Kidney capillary endothelial cell (primary cell): ENCODE measurements at places on chromosomes 6 and 20.

GRCh38 chr6:28134015-28134414 lies 7.7 kb upstream of the ZKSCAN8 start:
- peak; percentile 39 for DNase-seq

- DNase-seq: no peak
These were observed 420.9 kb downstream of the PRKN start for GRCh38 chr6:162306616-162307015.

GRCh38 chr6:75424618-75425548 lies 68.7 kb downstream of the FILIP1 start:
- DNase-seq: peak; percentile 33

DNA sequence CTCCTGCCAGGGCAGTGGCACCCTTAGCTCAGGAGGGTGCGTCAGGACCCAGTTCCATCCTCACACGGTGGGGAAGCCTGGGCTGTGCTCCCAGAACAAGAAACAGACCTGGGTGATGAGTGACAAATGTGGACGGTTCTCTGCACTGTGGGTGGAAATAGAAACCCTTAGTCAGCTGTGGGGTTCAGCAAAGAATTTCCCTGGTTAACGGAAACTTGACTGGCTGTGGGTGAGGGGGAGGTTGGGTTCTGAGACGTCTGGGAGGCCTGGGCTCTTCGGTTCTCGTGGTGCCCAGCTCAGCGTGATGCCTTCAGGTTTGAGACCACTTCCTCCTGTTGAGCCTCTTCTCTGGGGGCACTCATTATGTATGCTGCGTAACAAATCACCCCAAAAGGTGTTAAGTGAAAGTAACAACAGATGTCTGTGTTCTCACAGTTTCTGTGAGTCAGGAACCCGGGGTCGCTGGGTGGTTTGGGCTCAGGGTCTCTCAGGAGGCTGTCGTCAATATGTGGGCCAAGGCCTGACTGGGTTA lies 53.1 kb upstream of the FAM83D start:
- DNase-seq: no peak

DNA sequence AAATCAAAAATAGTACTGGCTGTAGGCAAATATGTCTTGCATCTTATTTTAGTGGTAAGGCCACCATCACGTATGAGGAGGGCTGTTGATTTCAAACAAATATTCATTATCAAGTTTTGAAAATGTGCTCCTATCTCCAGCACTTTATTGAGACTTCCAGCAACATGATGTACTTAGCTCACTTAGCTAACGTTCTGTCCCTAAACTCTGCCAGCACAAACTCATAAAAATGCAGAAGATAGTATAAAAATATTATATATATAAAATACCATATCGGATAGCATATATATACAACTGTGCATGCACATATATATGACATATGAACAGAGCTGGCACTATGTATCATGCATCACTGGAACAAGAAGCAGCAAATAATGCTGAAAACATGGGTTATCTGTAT lies 762.3 kb downstream of the C6orf118 start:
- DNase-seq: no peak

DNA sequence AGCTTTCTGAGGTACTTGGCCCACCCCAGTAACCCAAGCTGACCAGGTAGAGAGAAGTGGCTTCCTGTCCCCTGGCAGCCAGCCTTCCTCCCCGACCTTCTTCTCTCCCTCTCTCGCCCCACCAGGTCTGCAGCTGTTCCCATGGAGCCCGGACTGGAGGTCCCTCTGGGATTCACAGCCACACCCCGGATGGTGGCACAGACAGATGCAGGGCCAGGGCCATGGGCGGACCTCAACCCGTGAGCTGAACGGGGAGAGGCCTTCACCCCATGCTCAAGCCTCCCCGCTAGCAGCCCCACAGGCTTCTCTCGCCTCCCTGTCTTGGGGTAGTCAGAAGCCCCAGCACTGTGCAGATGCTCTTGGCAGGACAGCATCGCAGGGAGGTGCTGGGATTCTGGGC lies 41.3 kb downstream of the CPXM1 start:
- no peak for DNase-seq

DNA sequence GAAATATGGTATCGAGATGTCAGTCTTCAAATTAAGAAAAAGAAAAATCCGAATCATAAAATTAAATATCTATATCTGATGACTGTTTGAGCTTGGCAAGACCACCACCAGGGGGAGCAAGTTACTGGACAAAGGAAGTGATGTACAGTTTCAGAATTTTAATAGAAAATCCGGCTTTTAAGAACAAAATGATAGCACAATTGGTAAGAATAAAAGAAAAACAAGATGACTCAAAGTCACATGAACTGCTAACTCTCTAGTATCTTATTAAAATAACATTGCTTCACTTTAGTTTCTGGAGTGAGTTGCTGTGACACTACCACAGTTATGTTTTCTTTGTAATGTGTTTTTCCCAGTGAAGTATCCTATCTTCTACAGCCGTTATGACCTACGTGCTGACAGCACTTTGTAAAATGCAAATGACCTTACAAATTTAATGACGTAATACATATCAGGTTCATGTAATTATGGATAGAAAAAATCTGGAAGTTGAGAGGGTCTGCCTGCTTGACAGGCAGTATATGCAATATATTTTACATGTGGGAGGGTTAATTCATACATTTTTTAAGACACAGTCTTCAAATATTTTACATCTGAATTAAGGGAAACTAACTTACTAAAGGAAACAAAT lies 405.3 kb upstream of the HS3ST5 start:
- DNase-seq: peak; percentile 29

GRCh38 chr6:40400738-40401137 lies 186.4 kb downstream of the LRFN2 start:
- no peak for DNase-seq

- no peak for DNase-seq
These were observed 45.4 kb downstream of the EZR start for GRCh38 chr6:158773581-158774449.

GRCh38 chr6:129969064-129969463 lies 49.3 kb upstream of the L3MBTL3 start:
- no peak for DNase-seq

- DNase-seq: no peak
These were observed 316.1 kb downstream of the UTRN start for GRCh38 chr6:144601221-144601620.

DNA sequence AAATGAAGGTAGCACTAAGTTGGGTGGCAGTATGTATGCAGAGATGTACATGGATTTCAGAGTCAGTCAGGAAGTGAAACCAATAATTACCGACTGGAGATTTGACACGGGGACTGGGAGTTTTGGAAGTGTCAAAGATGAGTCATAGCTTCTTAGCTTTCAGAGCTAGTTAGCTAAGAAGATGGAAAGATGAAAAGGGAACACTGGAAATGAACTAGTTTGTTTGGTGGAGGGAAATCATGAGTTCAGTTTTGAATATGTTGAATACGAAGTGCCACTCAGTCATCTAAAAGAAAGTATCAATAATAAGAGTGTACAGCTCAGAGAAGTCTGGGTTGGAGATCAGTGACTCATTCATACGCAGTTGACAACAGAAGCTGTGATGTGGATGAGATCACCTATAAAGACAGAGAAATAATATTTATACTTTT lies 7.5 kb downstream of the ESF1 start:
- no peak for DNase-seq

DNA sequence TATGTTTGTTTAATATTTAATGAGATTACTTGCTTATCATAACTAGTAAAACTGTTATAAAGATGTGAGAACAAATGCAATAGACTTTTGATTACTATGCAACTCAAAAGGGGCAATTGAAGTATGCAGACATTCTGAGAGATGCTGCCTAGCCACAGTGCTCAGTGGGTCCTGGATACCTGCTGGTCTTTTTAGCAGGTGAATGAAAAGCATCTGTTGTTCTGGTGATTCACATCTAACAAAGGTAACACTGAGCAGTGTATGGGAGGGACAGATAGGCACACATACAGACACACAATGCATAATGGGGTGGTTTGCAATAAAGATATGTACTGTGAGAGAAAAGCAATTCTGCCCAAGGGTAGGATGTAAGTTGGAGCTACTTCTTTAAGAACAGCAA lies 46.9 kb downstream of the OGFRL1 start:
- DNase-seq: no peak

- DNase-seq: no peak
These were observed 161.3 kb downstream of the MEI4 start for GRCh38 chr6:77814119-77814518.

DNA sequence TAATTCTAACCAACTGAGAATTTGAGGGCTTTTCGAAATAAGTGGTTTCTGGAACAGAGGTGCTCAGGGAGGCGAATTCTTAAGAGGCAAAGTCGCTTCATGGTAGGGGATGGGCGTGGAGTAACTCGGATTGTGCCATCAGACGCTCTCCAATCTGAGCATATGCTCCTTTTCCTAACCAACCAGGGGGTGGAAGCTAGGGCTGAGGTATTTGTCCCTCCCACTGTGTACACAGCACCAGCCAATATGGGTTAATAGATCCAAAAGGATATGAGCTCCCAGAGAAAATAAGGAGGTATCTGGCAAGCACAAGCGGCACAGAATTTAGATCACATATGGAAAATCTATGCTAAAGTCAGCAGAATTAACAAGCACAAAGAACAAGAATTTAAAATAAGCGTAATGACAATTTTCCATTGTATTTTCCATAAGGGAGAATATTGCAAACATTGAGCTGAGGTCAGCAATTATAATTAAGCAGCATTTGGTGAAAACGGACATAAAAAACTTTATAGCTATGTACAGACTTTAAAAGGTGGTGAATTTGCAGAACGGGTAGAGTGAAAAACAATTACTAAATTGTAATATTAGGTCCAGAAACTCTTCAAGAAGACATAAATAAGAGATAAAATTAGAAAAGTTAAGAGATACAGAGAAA lies 55.0 kb upstream of the PHACTR1 start:
- no peak for DNase-seq

DNA sequence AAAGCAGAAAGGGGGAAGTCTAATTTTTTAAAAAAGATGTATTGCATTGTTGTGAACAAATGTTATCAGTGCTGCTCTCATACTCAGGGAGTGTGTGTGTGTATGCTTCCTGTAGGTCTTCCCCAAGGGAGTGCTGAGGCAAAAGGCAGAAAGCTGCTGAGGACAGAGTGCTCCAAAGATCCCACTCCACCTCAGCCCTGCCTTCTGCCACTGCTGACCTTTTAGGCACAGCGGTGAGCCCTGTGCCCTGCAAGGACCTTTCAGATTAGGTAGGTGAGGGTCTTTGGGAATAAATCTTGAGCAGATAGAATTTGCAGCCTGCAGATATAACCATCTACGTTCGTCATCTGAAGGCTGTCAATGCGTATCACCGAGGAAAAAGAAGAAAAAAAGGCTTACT lies 756.4 kb upstream of the MMS22L start:
- DNase-seq: no peak

- DNase-seq: no peak
These were observed 73.6 kb downstream of the MDGA1 start for GRCh38 chr6:37624121-37624520.

DNA sequence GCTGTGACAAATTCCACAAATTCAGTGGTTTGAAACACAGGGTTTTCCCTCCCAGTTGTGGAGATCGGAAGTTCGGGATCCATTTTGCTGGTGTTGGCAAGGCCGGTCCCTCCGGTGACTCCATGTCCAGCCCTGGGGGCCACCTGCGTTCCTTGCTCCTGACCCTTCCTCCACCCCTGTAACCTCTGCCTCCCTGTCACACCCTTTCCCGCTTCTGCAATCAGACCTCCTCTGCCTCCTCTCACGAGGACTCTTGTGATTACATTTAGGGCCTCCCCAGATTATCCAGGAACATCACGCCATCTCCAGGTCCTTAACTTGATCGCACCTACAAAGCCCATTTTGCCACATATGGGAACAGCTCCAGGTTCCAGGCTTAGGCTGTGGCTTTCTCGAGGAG lies 12.5 kb downstream of the RPS6KA2 start:
- DNase-seq: no peak

DNA sequence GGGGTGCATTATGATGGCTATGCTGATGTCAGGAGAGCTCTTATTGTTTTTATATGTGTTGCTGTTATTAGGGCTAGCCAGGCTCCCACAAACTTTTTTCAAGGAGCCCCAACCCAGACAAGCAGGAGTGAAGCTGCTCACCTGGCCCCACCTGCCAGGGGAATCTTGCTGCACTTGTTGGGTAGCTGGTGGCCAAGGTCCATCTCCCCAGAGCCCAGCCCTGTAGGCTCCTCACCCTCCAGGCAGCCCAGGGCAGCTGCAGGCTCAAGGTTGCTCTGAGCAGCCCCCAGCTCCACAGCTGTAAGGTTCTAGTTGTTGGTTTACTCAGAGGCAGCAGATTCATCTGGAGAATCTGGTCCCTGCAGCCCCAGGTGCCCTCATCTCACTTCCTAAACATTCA lies 46.8 kb upstream of the SIRPA start:
- DNase-seq: no peak

DNA sequence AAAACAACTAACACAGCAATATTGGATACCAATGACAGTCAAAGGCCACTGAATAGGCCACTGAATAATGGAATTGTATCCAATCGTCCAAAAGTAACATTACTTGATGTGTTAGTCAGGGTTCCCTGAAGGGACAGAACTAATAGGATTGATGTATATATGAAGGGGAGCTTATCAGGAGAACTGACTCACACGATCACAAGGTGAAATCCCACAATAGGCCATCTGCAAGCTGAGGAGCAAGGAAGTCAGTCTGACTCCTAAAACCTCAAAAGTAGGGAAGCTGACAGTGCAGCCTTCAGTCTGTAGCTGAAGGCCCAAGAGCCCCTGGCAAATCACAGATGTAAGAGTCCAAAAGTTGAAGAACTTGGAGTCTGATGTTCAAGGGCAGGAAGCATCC lies 571.4 kb downstream of the PRKN start:
- no peak for DNase-seq

GRCh38 chr6:94196891-94197290 lies 777.5 kb upstream of the EPHA7 start:
- no peak for DNase-seq

GRCh38 chr6:118881440-118882313 lies 12.3 kb upstream of the ASF1A start:
- no peak for DNase-seq

DNA sequence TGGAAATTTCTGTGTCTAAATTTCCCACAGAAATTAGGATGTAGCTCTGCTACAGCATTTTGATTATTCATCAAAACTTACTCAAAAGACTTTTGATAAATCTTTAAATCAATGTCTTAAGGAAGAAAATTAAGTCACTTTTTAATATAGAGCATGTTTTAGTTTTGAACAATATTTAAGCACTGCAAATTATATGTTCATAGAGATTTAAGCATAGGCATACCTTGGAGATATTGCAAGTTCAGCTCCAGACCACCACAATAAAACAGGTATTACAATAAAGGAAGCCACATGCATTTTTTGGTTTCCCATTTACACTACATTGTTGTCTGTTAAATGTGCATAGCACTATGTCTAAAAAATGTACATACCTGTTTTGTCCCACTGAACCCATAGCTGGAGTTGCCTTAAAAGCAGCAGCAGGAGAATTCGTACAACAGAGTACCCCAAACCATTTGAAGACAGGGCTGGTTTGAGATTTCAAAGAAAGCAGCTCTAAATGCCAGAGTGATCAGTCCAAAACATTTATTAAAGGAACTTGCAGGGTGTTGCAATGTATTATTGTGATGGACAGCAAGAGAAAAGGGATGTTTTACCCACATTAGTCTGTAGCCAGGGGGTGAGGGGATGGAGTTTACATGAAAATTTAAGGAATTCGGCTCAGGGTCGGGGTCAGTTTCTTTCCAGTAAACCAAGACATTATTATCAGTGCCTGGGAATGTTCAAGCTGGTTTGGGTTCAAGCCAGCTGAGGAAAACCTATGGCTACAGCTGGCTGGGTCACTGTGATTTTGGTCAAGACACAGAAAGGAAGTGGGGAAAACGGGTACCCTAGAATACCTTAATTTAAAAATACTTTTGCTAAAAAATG lies 6.3 kb upstream of the LOC128125822 start:
- no peak for DNase-seq
